ENCODE measurements at places on chromosomes 1 and 21.

DNA sequence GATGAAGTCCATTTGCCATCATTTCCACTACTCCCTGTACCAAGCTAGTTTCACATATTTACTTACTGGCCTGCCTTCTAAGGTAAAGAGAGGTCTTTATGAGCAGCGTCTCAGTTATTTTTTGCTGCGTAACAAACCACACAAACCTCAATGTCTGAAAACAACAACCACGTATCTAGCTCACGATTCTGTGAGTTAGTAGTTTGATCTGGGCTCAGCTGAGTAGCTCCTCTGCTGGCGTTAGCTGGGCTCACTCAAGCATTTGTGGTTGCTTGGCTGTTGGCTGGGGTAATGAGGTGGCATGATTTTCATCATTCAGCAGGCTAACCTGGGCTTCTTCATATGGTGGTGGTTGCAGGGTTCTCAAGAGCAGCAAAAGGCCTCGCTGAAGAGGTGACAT lies 225.4 kb downstream of the FOXD2 start:
- DNase-seq: no peak

GRCh38 chr1:37994886-37995566 lies 5.2 kb upstream of the SF3A3 start:
- DNase-seq: no peak

GRCh38 chr1:30462826-30463425 lies 260.5 kb downstream of the MATN1 start:
- no peak for DNase-seq

DNA sequence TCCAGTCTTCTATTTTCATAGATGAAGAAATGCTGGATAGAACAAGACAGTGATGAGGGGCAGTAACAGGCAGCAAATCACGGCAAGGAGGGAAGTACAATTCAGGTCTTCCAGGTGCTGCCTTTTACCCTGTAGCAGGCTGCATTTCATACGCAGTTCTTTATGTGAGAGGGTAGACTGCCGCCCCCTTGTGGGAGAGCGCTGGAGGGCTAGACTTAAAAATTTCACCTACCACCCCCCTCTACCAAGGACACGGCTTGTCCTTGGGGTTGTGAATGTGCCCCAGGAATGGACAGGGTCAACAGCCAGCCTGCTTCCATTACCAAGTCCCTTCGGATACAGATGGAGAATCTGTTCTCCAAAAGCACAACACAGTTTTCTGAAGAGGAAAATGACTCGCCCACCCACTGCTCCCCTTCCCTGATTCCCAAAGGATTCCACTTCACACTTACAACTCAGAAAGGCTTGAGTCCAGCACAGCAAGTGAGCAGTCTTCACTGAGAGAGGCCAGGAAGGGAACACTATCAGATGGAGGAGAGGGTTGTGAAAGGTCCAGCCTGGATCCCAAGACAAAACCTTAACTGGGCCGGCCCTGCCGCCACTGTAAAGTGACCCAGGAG lies 7.4 kb downstream of the WDR77 start:
- DNase-seq: no peak

DNA sequence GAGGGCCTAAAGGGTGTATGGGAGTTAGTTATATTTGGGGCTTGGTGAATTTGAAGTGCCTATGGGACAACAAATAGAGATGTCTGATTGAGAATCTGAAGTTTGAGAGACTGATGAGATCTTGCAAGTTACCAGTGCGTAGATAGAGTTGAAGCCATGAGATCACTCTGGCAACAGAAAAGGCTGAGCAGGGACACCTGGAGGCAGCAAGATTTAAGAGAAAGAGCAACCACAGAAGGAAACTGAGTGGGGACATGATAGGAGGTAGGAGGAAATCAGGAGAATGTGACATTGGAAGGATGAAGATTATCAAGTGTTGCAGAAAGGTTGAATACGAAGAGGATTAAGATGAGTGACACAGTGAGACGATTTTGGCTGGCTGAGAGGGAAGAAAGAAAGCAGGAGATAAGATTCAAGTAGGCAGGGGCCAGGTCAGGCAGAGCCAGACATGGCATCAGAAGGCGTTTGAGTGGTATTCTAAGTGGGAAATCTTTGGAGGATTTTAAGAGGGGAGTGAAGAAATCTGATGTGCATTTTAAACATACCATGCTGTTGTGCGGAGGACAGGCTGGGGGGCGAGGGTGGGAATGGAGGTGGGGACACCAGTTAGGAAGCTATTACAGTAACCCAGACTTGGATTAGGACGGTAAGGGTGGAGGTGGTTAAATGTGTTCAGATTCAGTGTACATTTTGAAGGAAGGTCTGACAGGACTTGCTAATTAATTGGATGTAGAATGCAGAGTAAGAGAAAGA lies 3.0 kb upstream of the MPL start:
- DNase-seq: no peak

- no peak for DNase-seq
Measured at GRCh38 chr1:33984906-33985565, 121.2 kb downstream of the HMGB4 start.

DNA sequence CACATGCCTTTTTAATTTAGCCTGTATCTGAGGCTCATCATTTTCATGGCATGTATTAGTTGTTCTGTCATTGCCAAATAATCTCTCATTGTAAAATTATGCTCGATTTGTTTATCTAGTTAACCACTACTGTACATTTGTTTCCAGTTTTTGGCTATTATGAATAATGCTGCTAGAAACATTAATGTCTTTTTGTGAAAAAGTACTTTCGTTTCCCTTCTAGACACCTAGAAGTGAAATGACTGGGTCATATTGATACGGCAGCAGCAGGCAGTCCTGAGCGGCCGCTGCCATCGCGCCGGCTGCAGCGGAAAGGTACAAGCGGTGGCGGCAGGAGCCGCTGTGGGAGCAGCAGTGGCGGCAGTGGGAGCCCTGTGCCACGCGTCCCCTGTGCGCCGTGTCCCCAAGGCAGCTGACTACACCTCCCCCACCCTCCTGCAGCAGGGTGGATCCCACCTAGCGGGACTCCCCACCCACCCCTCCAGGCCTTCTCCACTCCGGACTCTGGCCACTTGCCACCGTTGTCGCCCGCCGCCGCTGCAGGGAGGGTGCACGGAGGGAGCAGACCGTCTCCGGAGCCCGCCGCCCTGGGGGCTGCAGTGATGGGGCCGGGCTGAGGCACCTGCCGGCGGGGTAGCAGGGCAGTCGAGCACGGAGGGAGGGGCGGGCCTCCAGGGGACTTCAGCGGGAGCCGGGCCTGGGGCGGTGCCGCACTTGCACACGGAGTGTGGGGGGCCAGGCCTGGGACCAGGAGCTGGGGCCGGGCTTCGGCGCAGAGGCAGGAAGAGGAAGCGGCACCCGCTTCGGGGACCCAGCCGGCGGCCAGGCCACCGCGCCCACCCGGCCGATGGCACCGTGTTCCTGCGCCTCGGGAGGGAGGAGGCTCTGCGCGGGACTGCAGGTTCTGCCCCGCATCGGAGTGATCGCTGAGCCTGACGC lies 66.8 kb upstream of the RGS7 start:
- no peak for DNase-seq

DNA sequence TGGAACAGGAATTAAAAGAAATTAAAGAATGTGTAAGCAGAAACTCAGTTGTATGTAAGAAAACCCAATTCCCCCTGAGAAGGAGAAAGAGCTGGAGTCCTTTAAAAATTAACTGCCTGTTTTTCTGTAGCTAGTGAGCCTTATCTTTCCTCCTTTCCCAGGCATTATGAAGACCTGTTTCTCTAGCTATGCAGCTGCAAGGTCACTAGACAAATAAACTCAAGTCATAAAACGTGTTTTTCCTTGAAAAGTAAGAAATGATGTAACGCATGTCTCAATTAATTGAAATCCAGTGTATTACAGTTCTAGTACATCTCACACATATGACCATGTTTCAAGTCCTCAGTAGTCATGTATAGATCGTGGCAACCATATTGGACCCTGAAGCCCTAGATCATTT lies 5.3 kb downstream of the S100A12 start:
- no peak for DNase-seq
